ENCODE measurements at places on chromosomes 7 and 10.
A peak's percentile ranks its signal among the peaks of the same experiment; 100 is the strongest.

- DNase-seq, result no peak
Observed at GRCh38 chr7:126443951-126444350, 808.8 kb downstream of the GRM8 start.

DNA sequence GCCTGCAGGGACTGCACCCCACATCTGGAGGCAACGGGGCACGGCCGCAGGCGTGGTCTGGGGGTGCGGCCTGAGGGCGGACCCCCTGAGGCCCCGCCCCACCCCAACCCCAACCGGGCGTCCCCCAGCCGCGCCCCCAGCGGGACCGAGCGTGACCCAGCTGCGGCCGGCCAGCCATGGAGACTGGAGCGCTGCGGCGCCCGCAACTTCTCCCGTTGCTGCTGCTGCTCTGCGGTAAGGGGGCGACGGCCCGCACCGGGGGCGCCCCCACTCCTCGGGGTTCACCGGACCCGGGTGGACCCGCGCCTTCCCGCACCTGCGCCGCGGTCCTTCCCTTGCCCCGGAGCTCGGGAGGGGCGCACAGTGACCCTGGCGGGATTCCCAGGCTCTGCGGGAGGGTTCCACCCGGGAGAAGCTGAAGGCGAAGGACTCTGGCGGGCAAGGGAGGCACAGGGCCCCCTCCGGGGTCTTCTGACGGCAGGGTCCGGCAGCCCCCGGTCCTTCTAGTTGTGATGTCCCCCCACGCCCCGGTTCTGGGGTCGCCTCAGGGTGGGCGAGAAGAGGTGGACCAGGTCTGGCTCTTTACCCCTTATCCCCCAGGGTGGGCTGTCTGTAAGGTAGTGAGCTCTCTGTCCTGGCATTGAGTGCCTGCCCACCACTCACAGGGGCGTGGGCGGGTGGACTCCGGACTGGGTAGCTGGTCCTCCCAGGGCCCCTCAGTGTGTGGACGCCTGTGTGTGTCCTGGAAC lies at the start of gene RAMP3:
Gene RAMP3, plus strand, starts transcription at position 139 of the 749 bp plus-strand sequence. Its CDS starts 38 bp downstream, at position 177.
- DNase-seq, result no peak

DNA sequence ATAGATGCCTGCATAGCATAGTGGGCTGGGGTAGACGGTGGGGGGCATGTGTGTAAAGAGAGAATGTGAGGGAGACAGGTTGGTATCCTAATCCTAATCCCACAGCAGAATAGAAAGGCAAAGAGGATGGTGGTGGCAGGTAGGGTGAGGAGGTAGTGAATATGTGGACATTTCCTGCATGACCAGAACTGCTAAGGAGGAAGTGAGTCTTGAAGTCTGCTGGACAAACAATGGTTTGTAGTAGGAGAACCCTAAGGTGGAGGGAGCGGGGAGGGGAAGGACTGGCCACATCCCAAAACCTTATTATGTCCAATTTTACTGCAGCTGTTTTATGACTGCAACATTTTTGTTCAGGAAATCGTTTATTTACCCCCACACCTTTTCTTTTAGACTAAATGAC lies 279.7 kb downstream of the AUTS2 start:
- no peak for DNase-seq

DNA sequence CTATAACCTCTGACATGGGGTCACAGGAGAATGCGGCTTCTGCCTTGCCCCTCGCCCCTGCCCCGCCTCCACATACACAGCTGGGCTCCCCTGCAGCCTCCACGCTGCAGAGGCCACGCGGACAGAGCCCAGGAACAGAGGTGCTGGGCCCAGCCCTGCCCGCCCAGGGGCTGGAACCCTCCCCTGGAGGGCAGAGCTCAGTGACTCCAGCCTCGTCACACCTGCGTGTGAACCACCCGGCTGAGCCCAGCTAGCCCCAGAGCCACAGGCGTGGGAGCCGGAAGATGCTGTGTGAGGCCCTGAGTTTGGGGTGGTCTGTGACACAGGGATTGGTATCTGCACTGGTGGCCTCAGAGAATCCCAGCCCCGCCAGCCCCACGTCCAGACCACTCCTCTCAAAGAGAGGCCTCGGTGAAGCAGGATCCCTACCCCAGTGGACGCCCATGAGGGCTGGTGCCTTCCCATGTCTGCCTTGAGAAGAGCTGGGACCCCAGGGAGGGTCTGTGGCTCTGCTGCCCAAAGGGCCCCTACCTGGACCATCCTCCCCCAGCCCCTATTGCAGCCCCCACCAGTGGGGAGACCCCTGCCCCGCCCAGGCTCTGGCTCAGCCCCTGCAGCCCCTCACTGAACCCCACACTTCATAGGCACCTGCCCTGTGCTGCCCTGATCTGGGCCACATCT lies 8.1 kb upstream of the ADAP1 start:
- no peak for DNase-seq

GRCh38 chr10:48439031-48439430 lies 132.6 kb downstream of the MAPK8 start:
- peak; percentile 81 for DNase-seq

DNA sequence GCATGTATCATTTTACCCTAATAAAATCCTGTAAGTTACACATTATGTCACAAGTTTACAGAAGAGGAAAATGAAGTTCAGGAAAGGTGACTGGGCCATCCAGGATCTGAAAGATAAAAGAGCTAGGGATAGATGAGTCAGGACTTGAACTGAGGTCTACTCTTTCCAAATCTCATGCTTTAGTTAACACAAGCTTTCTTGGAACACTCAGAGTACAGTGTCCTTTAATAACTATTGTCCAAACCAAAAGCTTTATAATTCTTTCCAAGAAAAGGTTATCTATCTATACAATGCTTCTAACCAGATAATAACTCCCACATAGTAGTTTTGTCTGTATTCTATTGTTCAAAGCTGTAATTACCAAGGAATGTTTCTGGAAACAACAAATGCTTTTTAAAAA lies 164.6 kb downstream of the LRRN3 start:
- DNase-seq, result no peak

All from EL (cell line).